ENCODE measurements at places on chromosomes 1 and 21.

- no peak for DNase-seq
Measured at GRCh38 chr1:201742476-201742875, 86.5 kb upstream of the IPO9 start.

DNA sequence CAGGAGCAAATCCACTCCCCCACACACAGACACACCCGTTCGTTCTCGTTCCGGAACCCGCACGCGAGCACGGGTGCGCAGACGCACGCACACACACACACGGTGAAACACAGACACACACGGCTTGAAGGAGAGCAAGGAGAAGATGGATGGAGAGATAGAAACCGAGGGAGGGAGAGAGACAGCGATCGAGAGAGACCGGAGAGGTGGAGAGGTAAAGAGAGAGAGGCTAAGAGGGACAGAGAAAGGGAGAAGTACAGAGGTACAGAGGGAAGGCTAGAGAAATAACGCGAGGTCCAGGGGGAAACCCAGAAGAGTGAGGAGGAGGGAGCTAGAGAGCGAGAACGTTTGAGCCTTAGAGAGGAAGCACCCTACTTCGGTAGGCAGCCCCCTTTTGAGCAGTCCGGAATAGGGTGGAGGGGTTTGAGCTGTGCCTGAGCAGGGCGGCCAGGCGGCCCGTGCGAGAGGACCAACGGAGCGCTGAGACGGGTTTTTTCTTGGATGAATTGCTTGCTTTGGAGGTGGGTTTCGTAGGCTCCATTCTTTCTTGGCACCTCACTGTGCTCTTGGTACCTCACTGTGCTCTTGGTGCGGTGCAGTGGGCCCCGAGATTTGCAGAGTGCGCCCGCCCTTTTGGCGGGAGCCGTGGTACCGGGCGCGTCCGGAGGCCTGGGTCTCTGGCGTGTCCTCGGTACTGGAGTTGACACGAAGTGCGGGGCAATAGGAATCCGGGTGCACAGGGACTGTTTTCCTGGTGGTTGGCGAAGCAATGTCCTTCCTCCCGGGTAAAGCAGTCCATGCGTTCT, 88.4 kb upstream of the RHOU start:
- DNase-seq = no peak

DNA sequence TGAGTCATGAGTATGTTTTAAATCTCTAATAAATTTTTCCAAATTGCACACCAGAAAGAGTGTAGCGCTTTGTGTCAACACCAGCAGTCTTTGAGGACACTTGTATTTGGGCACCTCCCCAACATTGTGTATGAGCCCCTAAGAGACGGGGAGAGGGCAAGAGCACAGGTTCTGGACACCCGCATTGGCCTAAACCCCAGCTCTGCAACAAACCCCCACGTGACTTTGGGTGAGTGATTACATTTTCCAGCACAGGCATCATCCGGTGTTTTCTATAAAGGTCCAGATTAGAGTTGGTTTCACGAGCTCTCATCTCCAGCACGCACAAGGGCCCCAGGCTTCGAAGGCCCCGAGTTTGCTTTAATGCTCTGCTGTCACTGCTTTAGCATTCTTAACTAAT, 66.3 kb upstream of the SLC45A1 start:
- DNase-seq = no peak

DNA sequence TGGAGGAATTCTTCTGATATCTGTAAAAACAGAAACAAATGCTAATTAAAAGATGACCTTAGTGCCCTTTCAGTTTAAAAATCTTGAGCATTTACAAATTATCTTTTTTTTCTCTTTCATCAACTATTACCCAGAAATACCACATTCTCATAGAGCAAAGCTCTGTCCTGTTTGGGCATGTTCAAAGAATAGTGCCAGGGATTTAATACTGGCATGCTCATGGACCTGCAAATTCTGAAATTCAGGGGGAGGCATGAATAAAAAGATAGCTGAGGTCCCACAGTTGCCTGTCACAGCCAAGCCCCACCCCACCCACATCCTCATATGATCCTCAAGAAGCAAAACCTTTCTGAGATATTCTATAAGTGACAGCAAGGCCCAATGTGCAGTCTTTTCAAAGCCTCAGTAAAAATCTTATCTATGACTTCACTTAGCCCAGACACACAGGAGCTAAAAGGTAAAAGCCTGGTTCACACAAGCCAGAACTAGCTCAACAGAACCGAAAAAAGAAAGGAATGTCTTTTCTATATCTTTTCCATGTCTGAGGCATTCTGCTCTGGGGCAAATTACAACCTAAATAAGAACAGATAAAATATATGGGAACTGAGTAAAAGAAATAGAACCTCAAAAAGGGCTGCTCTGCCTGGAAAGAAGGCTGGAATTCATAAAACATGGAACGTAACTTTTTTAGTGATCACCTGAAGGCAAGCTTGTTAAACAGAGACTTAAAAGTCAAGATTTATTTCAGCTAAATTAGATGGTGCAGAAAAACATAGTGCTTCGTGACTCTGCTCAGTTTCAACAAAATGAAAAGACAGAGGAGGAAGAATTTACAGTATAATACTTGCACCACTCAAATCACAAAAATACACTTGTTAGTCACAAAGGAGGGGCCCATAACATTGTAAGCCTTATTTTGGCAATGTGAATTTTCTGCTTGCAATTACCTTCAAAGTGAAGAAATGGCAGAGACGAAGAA, 11.0 kb downstream of the WLS start:
- no peak for DNase-seq

DNA sequence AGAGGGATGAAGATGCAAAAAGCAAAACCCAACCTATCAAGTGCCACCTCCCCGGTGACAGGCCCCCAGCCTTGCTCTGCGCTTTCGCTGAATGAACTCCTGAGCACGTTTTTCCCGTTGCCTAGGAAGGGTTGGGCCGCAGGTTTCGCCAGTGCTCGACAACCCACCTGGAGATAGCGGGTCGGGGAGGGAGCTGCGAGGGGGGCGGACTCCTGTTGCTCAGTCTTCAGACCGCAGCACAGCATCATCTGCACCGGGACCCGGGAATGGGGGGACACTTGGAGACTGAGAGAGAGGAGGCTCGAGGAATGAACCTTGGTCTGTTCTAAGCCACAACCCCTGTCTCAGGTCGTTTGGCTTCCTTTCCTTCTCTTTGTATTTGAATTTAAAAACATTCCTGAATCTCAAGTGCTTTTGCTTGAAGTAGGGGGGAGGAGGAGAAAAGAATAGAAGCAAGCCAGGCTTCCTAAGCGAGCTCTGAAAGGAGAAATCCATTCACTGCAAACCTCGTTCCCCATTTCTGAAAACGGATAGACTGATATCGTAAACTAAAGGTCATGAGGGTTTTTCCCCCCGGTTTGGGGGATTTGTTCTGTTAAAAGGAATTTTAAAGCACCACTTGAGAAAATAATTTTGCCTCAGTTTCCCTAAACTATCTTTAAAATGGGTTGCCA, 1.2 kb downstream of the AK5 start:
- no peak for DNase-seq

DNA sequence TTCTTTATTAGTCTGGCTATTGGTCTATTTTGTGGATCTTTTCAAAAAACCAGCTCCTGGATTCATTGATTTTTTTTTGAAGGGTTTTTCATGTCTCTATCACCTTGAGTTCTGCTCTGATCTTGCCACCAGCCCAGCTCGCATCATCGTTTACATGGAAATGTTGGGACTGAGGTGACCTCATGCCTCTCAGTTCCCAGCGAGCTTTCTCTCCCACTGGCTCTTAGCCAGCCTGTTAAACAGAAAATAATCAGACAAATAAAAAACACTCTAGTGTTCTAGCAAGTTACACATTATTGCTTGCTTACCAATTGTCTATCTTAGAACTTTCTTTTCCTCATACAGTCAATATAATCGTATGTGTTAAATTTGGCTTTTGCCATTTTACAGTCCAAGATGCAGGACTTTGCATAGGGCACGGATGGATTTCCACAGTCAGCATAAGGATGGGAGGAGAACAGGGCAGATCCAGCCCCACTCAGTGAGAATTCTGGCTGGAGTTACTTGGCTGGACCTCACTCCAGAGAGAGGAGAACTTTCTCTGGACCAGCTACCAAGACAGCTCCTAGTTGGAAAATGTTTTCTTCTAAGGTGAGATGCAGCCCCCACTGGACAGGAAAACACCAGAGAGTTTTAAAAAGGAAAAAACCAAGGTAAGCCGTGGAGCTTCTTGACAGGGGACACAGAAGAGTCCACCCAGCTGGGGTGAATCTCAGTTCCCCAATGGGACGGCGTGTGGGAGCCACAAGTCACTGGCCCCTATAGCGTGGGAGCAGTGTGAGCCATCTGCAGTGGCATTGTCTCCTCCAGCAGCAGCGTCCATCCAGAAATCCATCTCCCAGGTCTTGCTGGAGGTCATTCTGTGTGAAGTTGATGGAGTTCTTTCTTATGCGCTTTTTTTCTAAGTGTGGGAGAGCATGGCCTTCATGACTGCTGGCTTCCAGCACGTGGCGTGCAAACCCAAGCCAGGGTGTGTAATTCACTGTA, 17.6 kb downstream of the PGBD2 start:
- DNase-seq = no peak

DNA sequence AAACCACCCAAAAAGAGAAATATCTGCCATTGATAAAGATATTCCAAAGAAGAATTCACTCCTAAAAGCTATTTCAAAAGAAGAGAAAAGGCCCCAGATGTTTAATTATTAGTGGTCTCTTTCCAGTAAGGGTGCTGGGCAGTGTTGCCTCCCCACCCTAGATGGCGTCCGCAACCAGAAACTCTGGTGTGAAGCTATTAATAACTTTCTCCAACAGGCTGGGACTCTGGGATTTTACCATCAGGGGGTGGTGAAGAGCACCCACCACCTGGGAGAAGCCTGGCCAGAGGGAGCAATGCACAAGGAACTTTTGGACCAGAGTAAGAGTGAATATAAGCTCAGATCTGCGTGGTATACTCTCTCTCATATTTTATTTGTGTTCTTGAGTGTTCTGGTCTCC, 115.4 kb upstream of the TIAM1 start:
- no peak for DNase-seq

DNA sequence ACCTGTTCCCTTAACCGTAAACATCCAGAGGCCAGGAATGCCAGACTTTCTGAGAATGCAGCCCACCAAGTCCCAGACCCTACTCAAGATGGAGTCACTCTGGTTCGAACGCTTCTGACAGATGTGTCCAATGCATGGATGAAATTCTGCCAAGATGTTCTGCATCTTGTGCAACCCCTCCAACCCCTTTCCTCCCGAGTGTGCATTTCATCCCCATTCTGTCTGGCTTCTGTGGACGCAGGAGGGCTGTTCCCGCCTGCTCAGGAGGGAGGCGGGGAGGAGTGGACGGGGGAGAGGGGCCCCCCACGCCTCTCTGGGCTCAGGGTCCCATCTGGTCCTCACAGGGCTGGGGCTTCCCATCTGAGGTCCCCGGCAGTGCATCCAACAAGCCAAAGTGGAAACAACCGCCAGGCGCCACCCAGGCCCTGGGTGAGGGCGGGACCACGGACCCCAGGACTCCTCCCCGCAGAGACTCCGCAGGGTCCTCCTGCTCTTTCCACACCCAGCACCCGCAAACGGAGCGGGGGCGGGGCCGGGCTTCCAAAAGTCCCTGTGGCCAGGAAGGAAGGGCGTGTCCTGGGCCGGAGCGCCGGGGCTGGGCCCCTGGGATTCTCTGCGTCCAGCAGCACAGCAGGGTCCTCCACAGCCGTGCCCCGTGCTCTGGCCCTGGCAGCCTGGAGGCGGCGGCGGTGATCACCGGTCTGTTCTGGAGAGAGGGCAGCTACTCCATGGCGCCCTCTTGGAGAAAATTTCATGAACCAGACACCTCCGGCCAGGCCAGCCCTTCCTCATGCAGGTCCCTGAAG, 27.8 kb upstream of the SUMO3 start:
- DNase-seq = no peak

DNA sequence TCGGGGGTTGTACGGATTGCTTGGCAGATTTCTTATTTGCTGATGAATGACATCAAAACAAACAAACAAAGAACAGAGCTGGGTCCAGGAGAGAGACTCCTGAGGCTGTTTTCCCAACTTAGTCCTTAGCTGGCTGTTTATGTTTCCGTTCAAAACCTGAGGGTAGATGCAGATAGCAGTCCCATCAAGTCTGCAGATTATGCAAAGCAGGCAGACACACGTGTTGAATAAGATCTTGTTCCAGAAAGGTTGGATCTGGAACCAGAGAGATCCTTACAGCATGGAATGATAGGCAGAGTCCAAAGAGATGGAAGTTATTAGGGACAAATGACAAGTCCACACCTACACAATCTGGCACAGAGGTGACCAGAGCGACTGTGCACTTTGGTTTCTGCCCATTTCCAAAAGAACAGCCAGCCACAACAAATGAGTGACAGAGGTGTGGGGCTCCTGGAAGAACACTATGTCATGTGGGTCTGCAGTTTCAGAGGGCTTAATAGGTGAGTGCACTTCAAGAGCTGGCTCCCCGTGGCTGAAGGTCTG, 65.5 kb downstream of the MAN1C1 start:
- no peak for DNase-seq

DNA sequence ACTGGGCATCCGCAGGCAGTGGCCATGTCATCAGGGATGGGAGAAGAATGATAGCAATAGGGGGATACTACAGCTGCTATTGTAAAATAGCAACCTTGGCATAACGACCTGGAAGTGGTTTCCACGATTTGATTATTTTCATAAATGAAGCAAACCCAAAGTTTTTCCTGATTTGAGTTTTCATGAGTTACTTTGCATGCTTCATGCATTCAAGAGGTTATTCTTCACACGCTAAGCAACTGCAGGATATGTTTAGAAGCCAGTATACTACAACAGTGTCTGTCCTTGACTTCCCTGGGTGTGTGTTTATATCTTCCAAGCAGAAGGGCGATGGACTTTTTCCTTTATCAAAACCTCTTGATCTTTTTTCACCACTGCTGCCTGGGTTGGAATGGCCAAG, 281.1 kb upstream of the DUSP10 start:
- DNase-seq = no peak

GRCh38 chr1:10685196-10685807, 111.1 kb downstream of the CASZ1 start:
- no peak for DNase-seq

GRCh38 chr1:189550498-189550897, 927.2 kb downstream of the BRINP3 start:
- no peak for DNase-seq

GRCh38 chr1:8409606-8410005, 91.7 kb downstream of the SLC45A1 start:
- DNase-seq = no peak

- no peak for DNase-seq
Measured at GRCh38 chr1:114299331-114299975, 145.8 kb upstream of the SYT6 start.

- no peak for DNase-seq
Measured at GRCh38 chr1:91929250-91929649, 20.0 kb upstream of the BRDT start.

- no peak for DNase-seq
Measured at GRCh38 chr1:19635646-19636045, 8.5 kb upstream of the NBL1 start.

GRCh38 chr1:248807067-248807737, 18.5 kb downstream of the SH3BP5L start:
- DNase-seq = no peak

DNA sequence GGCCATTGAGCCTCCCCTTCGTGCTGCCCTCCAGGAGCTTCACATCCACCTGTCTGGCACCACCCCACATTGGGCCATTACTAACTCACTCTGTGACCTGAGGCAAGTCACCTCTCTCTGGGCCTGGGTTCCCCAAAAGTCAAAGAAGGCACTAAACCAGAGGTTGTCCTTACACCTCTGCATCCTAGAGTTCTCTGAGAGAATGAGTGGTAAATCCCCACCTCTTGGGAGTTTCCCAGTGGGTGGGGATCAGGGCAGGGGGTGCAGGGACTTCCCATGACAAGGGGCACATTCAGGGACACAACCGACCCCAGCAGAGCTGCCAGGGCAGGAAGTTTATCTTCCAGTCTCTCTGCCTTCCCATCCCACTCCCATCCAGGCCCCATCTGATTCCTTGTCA, 99.7 kb downstream of the EPHB2 start:
- DNase-seq = no peak

GRCh38 chr1:204335085-204335484, 24.6 kb downstream of the PLEKHA6 start:
- DNase-seq = no peak

Measured in NCI-H187 treated with DMSO at 0.1 percent for 48 hours (cell line).